ENCODE measurements at places on chromosomes 12 and 14. TPM values are rescaled to one million over a fixed set of nuclear protein-coding genes. Genes with fewer than 3 reads are reported as not detected.

Gene NGB
- total RNA-seq: not detected

Gene NR1H4
- total RNA-seq: 0.09 TPM

Gene CLEC12A
- total RNA-seq: 7.1 TPM

Gene CACNA1C
- 45.1 TPM for total RNA-seq

Gene OR6C1
- not detected for total RNA-seq

Gene PRH2
- 0.63 TPM for total RNA-seq

- no peak for DNase-seq
These were observed 414.9 kb downstream of the APAF1 start for GRCh38 chr12:99059824-99060511.

- DNase-seq: no peak
These were observed 1.9 kb upstream of the BCL11B start for GRCh38 chr14:99273766-99274345.

DNA sequence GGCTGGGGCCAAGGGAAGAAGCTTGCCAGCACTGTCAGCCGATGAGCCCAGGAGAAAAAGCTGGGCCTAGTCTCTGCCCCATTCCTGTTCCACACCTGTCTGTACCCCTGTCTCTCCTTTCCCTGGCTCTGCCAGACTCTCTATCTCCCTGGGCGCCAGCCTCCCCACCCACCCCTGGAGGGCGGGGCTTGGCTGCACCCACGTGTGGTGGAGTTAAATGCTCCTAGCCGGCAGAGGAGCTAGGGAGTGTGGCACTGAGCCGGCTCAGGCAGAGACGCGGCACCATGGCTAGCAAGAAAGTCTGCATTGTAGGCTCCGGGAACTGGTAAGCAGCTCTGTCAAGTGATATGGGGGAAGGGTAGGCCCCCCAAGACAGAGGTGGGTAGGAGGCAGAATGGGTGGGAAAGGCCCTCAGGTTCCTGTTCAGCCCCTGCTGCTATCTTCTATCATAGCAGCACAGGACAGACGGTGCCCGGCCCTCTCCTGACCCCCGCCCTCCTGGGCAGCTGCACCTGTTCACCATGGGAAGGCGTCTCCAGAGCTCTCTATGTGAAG, at the start of gene GPD1:
TSS of gene GPD1 (plus strand) at position 242 of the 555 bp plus-strand sequence. CDS start at position 285, 43 bp downstream.
- DNase-seq: peak; percentile 89

GRCh38 chr12:49950273-49951251, at the start of gene AQP2:
Gene AQP2, plus strand, starts transcription at chr12:49950737. Its CDS starts 94 bp downstream, at chr12:49950831.
- DNase-seq: no peak

GRCh38 chr14:90839889-90840266, 23.6 kb upstream of the TTC7B start:
- DNase-seq: no peak

GRCh38 chr14:68550338-68550715, 242.5 kb downstream of the ZFP36L1 start:
- no peak for DNase-seq

- DNase-seq: no peak
These were observed 8.8 kb downstream of the TCL1B start for GRCh38 chr14:95695051-95695450.

- DNase-seq: no peak
These were observed 629 bp downstream of the PRDM4 start for GRCh38 chr12:107760207-107760808.

GRCh38 chr14:95315156-95315555, 4.6 kb downstream of the CLMN start:
- no peak for DNase-seq

DNA sequence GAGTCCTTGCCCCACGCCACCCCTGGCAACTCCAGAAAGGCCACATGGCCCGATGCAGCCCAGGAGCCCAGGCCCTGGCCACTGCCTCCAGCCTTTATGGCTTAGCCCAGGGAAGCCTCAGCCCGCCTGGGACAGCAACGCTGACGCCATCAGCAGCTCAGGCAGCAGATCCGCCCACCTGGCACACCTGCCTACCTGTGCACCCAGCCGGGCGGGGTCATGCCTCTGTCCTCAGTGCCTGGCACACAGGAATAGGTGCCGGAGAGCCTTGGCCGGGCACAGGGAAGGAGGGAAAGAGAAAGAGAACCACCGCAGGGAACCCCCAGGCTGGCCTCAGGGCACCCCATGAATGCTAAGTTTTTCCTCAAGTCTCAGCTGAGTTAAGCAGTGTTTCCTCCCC, 21.1 kb downstream of the BEGAIN start:
- peak; percentile 70 for DNase-seq

DNA sequence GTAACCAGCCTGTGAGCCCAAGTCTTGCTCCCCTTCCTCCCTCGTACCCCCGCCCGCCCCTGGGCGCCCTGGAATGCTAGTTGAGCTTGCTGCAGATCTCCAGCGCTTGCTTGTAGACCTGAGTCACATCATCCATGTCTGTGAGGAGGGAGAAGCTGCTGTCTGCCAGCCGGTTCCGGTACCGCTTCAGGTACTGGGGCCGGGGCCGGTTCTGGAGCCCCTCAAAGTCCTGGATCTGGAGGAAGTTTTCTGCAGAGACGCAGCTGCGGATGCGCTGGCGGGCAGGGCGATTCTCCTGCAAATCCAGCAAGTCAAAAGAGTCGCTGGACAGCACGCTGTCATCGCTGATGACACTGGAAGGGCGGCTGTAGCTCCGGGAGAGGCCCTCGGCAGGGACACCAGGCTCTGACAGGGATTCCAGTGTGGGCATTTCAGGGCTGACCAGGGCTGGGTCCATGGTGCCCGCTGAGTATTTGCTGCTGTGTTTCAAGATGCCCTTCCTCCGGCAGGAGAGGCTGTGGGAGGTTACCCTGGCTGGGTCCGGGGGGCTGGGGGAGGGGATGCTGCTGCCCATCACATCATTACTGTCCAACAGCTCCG, 71.9 kb downstream of the NUAK1 start:
- peak; percentile 70 for DNase-seq

- no peak for DNase-seq
These were observed 264.4 kb downstream of the FOXG1 start for GRCh38 chr14:29030970-29031369.

GRCh38 chr12:76739896-76740295, 24.0 kb upstream of the ZDHHC17 start:
- no peak for DNase-seq

- no peak for DNase-seq
These were observed 70.2 kb downstream of the LLPH start for GRCh38 chr12:66060163-66060907.

- no peak for DNase-seq
These were observed 33.0 kb upstream of the TSPAN9 start for GRCh38 chr12:3044141-3044630.

- DNase-seq: no peak
These were observed 39.4 kb downstream of the ZFHX2 start for GRCh38 chr14:23512156-23512555.

DNA sequence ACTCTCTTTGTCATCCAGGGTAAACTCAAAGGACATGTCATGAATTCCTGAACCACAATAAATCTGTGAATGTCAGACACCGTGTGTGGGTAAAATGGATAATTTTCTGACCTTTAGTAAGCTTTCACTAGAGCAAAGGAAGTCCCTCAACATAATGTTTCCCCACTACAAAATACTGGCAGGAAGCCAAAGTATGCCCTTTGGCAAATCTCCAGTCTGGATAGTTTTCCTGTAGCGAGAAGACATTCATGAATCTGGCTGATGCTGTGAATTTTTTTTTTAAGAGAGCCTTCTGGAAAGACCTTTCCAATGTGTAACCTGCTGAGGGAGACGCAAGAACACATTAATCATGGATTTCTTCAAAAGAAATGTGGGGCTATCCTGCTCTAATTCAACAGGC, 389.6 kb upstream of the DDHD1 start:
- no peak for DNase-seq

- no peak for DNase-seq
These were observed 19.8 kb upstream of the SLC5A8 start for GRCh38 chr12:101229841-101230241.

DNA sequence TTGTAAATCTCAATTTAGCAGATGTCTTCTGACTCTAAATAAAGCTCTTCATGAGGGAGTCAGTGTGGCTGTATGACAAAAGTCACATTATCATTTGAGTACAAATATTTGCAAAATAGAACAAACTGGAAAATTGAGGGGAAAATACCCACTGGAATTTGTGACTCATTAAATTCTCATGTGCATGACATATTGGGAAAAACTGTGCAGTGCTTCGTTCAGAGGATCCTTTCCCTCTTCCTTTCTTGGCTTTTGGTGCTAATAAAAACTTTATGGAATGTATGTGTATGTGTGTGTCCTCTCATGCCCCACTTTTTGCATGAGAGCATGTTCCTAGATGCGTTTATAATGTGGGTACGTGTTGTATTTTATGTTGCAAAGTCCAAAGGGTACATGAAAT, 267.8 kb downstream of the KTN1 start:
- DNase-seq: no peak

GRCh38 chr12:6547987-6548386, 7.9 kb downstream of the IFFO1 start:
- DNase-seq: no peak

GRCh38 chr14:62015243-62015642, 253.0 kb downstream of the SNAPC1 start:
- DNase-seq: no peak

GRCh38 chr14:85325134-85326017, 204.6 kb upstream of the FLRT2 start:
- DNase-seq: no peak

Data from upper lobe of left lung (tissue), 6 donors.